ENCODE measurements at places on chromosomes 7 and 10.
A peak's percentile ranks its signal among the peaks of the same experiment; 100 is the strongest.

GRCh38 chr7:77980087-77980713, 181.6 kb downstream of the PHTF2 start:
- DNase-seq: no peak

- DNase-seq: no peak
Measured at GRCh38 chr7:1225441-1226185, 7.1 kb upstream of the UNCX start.

GRCh38 chr7:102875700-102876295, 37.0 kb upstream of the LRRC17 start:
- DNase-seq: no peak

DNA sequence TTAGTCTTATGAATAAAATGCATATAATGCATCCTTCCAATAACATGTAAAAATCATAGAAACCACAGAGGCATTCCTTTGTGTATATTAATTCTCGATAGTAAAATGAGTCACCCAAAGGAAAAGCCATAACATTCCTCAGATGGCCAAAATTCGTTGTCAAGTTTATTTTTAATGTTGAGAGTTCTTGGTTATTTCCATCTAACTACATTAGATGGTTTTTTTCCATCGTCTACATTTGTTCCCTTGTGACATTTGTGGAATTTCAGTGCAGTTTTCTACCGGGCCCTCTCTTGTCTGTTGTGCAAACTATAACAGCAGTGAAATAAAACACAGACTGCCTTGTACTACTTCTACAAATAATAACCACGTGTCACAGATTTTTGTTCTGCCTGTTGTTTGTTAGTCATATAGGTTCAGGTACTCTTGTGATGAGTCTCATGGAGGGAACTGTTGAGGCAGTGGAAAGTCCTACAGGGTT, 54.7 kb upstream of the CCAR1 start:
- no peak for DNase-seq

DNA sequence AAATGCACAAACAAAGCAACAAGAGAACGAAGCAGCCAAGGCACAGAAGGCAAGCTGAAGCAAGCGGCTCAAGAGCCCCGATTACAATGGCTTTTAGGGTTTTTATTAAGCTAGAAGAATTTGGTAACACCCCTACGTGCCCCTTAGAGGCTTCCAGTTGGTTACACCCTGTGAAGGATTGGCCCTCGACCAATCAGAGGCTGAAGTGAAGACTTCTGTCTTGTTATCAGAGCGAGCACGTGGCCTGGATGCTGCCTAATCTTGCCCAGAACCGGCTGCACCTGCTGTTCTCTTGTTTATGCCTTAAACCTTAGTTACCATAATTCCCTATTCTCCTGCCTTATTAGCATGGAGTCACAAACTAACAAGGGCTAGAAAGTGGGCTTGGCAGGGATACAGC, 21.4 kb downstream of the KCNK18 start:
- no peak for DNase-seq

GRCh38 chr7:149624006-149624405, 126.4 kb upstream of the ZNF746 start:
- peak; percentile 27 for DNase-seq

DNA sequence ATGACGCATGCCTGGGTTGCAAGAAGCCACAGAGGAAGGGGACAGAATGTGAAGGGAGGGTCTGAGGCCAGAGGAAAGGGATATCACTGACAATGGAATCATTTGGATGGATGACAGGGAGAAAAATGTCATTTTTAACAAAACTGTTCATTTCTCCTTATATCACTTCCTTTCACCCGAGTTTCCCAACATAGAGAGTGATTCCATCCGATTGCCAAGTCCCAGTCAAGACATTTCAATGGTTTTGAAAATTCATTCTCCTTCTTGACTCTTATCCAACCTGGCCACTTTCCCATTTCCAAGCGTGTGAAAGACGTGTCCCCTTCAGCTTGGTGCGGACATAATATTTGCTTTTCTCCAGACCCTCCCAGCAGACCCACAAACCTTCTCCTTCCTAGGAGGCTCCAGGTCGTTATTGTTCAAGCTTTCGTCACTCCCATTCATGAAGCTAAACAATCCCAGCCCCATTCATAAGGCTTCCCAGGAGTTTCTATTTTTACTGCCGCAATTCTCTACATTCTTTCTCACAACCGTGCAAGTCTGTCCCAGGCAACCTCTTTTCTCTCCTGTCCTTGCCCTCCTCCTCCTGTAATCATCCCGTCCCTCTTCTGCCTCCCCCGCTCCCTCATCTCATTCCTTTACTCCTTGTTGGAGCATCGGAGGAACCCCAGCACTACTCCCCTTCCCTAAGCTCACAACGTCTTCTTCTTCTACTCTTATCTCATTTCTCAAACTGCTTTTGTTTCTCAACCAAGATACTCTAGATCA, 301.3 kb upstream of the KLF6 start:
- no peak for DNase-seq

GRCh38 chr10:44894691-44895090, 16.4 kb upstream of the TMEM72 start:
- DNase-seq: no peak

GRCh38 chr10:124156524-124157260, 63.3 kb upstream of the CHST15 start:
- no peak for DNase-seq

DNA sequence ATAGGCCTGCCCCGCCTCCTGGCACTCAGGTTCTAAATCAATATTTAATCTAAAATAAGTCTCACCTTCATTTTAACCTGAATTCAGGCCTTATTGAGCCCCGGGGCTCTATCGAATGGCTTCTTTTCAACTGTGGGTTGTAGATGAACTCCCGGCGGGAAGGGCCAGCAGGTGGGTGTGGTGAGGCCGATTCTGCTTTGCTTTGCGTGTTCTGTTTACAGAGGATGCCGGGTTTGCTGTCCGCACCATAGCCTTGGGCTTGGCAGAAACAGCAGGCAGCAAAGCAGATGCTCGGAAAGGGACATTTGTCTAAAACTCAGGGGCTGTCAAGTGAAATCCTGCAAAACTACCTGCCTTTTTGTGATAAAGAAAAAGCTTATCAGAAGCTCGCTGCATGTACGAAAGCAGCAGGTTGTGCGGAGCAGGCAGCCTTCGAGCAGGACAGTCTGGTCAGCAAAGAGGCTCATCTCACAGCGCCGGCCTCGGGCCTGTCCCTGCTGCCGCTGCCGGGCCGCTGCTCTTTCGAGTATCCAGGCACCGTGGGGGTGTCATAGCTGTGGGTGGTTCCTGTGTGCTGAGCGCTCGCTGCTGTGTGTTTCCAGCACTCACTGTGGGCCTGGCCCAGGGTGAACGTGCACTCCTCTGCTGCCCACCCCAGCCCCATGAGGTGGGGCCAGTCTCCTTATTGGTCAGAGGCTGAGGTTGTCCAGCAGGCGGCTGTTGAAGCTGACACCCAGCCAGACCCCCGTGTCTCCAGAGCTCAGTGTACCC, 434.8 kb upstream of the FOXK1 start:
- DNase-seq: no peak

DNA sequence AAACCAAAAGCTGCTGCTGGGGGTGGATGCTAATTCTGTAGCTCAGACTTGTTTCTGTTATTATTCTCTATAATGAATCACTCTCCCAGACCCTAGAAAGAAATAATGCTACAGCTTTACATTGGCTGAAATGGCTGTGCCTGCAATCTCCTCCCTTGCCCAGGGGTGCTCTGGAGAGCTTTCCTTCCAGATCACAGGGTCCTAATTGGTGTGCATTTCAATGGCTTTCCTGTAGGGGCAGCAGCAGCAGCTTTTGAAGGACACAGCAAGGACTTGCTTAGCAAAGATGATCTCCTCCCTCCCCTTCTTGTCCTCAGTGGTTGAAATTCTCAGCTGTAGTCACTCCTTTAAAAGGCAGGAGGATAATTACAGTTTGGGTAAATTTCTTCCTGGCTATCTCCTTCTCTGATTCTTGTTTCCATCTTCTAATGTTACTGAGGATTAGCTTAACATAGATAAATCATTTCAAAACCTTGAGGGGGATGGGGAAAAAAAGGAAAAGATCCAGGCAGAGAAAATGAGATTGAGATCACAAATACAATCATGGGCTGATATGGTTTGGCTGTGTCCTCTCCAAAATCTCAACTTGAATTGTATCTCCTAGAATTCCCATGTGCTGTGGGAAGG, 120.2 kb upstream of the CTTNBP2 start:
- DNase-seq: peak; percentile 15

- DNase-seq: no peak
Measured at GRCh38 chr10:16988900-16989299, 140.7 kb downstream of the CUBN start.

GRCh38 chr10:58326967-58327381, 7.8 kb upstream of the UBE2D1 start:
- no peak for DNase-seq

GRCh38 chr7:139889186-139889871, 60.3 kb downstream of the TBXAS1 start:
- DNase-seq: no peak

- DNase-seq: no peak
Measured at GRCh38 chr10:43774234-43774769, 125.6 kb upstream of the ZNF32 start.

DNA sequence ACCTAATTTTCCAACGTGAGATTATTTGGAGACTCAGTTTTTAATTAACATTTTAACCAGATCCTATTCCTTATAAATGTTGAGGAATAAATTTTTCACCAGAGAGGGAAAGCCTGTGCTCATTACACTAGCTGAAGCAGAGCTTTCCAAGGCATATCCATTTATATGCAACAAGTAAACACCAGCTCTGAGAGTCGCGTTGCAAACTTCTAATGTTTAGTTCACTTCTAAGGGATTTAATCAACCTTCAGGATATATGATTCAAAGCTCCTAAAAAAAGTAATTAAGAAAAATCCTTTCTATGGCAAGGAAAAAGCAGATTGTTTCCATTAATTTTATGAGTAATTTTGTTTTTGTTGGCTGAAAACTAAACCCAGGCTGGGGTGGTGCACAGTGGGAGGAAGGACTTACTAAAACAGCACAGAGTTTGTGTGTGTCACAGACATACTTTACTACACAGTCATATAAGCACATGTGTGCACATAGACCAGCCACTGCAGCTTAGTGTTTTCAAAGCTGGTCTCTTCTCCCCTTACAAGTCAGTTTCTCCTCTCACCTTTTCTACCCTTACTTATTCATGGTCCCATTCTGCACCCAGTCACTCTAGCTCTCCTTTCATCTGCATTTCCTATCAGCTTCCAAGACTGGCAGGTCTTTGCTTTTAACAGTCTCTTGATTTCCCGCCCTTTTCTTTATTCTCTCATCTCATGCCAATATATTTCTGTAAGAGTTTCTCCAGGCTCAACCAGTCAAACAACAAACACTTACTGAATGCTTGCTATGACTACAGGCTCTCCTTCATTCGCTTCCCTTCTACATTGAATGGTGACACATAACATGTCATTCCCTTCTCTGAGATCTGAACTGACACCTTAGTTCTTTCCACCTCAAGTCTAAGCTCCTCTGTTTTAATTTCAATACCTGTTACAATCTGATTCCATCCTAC, 81.1 kb upstream of the FZD1 start:
- DNase-seq: no peak

GRCh38 chr7:147106746-147107145, 990.1 kb downstream of the CNTNAP2 start:
- no peak for DNase-seq

DNA sequence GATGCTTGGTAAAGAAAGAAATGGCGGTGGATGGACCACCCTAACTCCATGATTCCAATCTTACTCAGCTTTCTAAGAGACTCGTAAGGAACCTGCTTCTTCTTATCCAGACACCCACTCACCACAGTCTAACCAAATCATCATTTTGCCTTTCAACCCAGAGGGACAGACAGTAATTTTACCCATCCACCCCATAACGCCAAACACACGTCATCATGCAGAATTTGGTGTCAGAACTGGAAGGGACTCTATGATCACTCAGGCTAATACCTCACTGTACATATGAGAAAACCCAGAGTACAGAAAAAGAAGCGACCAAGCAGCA, 388 bp downstream of the ECD start:
- DNase-seq: no peak

DNA sequence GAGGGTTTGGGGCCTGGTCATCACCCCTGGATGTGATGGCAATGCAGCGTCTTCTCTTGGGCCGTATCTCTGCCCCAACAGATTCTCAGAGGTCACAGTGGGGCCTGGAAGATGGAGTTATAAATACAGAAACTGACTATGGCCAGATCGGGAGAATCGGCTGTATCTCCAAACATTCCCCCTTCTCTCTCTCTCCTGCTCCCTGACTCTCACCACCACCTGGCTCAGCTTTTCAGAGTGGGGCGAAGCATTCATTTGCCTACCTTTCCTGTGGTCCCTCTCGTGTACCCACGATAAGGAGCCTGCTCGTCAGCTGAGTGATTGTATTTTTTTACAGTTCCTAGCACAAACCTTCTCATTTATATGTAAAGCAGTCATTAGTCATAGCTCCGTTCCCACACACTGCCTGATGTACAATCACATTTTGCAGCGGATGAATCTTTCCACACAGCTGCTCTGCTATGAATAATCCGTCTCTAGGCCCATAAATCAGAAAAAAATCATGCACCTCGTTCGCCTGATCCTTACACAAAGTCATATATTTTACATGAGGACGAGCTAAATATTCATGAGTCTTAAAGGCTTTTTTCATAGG, 23.2 kb upstream of the BTRC start:
- no peak for DNase-seq

- DNase-seq: no peak
Measured at GRCh38 chr7:155188821-155189581, 108.7 kb upstream of the INSIG1 start.

DNA sequence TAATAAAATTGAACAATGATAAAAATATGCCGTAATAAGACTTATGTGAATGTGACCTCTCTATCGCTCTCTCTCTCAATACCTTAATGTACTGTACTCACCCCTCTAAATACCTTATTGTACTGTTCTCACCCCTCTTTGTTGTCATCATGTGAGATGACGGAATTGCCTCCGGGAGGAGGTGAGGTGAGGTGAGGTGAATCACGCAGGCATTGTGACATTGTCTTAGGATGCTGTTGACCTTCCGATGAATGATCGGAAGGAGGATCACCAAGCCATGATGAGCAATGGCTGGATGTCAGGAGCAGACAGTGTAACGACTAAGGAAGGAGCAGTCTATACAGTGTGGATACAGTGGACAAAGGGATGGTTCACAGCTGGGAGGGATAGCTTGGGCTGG, 87.4 kb upstream of the FAM20C start:
- DNase-seq: no peak

- DNase-seq: no peak
Measured at GRCh38 chr7:17934612-17935240, 5.6 kb downstream of the SNX13 start.

GRCh38 chr7:83976302-83976701, 218.3 kb downstream of the SEMA3A start:
- no peak for DNase-seq

DNA sequence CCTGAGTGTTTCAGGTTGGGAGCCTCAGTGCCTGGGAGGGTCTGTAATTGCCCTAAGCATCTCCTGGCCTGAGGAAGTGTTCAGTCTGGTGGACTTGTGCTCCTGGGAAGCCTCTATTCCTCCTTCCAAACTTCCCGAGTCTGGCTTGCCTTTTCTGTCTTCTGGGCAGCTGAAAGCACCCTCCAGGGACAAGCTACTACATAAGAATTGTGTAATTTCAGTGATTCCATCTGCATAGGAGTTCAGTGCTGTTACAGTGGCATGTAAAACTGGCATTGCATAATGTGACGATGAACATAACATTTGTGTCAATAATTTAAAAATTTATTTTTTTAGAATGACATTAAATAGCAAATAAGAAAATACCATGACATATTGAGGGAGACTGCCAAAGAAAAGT, 109.3 kb downstream of the AOAH start:
- DNase-seq: no peak
